ENCODE measurements at places on chromosomes 12 and 14.

DNA sequence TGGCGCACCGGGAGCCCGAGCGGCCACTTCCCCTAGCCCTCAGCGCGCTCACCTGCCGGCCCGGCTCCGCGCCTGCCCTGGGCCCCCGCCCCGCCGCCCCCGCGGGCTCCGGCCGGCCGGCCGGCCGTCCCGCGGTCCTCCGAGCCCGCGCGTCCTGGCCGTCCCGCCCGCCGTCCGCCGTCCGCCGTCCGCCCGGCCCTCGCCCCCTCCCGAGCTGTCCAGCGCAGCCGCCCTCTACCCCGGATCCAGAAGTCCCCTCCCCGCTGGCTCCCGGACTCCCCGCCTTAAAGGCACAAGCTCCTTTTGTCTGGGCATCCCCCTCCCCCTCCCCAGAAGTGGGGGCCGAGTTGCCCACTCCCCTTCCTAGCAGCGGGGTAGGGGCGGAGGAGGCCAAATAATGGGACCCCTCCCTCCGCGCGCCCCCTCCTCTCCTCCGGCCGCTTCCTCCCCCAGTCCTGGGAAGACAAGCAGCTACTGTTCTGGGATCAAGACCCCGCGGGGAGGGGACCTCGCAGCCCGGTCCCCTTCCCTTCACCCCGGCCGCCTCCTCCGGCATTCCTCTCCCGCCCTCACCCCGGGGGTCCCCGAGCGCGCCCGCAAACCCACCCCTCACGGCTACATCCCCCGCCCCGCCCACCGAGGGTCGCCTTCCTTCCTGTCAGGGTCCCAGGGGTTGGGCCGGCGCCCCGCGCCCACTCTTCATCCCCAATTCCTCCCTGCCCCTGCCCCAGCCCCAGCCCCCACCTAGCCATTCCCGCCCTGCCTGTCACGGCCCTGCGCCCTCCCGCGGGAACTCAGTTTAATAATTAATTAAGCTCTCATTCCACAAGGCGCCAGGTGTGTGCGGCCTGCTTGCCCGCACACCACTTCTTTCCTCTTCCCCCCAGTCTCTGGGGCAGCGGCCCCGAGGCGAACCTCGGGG lies at the start of gene ADCY6:
ADCY6 (minus strand) TSS at position 236 of the 922 bp plus-strand sequence. CDS start 5,655 bp downstream, outside the sequence.
- DNase-seq: no peak

DNA sequence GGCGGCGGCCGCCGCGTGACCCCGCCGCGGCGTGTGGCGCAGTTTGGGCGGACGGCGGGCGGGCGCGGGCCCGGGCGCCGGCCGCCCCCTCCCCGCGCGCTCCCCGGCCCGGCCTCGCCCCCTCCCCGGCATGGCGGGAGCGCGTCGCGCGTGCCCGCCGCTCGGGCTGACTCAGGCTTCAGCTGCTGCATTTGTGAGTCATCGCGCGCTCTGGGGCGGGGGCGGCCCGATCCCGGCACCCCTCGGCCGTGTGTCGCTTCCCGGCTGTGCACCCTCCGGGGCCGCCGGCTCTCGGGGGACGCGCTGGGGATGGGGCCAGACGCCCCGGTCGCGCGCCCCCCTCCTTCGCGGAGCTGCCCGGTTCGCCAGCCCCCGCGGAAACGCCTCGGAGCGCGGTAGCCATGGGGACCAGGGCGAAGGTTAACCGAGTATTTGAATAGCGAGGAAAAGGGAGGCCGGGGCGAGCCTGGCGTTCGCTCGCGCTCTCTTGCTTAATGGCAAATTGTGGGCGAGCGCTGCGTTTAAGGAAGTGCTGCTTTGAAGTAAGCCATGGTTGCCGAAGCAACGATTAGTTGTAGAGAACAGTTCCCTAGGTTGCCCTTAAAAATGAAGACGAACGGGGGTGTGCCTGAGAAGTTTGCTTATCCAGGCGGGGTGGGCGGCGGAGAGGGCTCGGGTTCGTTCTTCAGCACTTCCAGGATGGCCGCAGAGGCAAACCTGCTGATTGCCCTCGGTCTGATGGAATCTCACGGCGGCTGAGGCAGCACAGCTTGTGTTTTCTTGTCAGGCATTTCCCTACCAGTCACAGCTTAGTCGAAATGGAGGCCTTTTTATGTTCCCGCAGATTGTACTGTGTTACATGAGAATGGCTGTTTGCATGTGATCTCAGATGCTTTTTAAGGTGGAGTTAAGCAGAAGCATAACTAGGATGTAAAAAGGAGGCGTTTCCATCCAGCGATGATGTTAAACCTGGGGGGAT lies 896 bp downstream of the EIF5 start:
- no peak for DNase-seq

DNA sequence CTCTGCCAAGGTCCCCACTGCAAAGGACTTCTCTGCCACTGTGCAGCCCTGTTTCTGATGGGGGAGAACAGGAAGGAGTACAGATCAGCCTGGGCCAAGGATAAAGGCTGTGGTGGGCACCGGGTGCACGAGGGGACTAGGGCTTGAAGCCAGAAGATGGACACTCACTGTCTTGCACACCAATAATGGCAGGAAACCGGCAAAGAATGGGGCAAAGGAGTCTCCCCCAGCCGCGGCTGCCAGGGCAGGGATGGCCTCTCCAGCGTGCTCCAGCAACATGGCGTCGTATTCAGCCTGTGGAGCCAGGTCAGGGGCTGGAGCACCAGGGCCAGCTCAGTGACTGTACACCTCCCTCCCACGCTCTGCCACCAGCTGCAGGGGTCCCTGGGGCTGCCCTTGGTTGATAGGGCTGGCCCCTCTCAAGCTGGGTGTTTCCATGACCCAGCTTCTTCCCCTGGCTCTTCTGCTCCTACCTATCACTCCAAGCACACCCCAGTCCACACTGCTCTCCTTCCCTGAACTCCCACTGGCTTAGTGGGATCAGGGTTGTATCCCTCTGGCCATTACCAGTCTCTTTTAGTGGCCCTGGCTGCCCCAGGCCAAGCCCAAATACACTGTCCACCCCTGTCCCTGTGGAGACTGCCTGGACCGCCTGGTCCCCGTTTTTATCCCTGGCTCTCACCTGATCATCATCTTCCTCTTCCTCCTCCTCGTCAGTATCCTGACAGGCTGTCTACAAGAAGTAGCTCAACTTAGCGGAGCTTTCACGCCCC lies 6.3 kb downstream of the IPO4 start:
- no peak for DNase-seq

- DNase-seq: no peak
Observed at GRCh38 chr12:98180603-98181002, 334.8 kb upstream of the TMPO start.

- DNase-seq: no peak
Observed at GRCh38 chr12:110548678-110549077, 34.4 kb downstream of the PPTC7 start.

All from NCI-H1417 treated with DMSO at 0.1 percent for 48 hours (cell line).